Stimulated activated CD8-positive, alpha-beta memory T cell treated with anti-CD3 and anti-CD28 coated beads, Interleukin-4, amount 100 ng/mL, for 24 hours (primary cell): ENCODE measurements at places on chromosomes 2 and 18.

GRCh38 chr18:24054130-24054529 is 39.6 kb downstream of the TTC39C start:
- DNase-seq: no peak

GRCh38 chr18:62863579-62864001 is 148.2 kb downstream of the PHLPP1 start:
- no peak for DNase-seq

- DNase-seq: no peak
Observed at GRCh38 chr2:160434254-160434948, 59.2 kb downstream of the RBMS1 start.

DNA sequence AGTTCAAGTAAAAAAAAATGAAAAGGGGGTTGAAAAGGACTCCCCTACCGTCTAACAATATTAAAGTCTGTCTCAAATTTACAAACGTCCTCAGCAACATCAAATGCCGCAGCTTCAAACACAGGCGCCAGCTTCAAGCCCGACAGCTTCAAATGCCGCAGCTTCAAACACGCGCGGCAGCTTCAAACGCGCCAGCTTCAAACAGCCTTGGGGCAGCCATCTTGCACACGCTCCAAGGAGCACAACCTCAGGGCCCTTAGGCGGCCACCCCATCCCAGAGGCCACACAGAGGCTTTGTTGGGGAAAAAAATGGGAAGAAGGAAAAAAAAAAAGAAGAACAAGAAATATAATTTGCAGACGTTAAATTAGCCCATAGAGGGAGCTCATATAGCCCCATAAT is 244.4 kb upstream of the VRK2 start:
- DNase-seq: no peak

- no peak for DNase-seq
Observed at GRCh38 chr18:44320619-44321460, 359.8 kb upstream of the SETBP1 start.

GRCh38 chr2:58237741-58238140 is 3.4 kb downstream of the FANCL start:
- no peak for DNase-seq

DNA sequence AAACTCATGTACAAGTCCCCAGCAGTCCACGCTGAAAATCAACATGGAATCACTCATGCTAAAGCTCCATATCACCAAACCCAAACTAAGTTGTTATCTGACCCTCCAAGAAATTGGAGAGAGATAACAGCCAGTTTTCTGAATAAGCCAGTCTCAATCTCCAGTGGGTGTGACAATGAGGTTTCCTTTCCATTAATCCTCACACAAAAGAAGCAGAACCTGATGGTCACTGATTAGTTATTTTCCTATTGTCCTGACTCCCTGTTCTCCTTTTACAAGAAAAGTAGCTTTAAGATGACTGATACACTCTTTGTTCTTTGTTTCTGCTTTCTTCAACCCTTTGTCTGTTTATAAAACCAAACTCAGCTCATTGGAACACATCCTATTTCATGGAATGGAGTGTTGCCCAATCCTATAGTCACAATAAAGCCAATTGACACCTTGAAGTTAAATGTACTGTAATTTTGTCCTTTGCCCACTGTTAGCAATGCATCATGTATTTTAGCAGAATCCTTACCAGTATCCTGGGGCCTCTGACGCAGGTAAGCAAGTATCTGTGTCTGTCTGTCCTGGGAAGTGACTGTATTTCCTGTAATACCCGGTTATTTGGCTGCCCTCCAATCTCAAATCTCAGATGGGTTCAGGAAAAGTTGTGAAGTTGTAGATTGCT is 30.6 kb upstream of the SH3RF3 start:
- no peak for DNase-seq

DNA sequence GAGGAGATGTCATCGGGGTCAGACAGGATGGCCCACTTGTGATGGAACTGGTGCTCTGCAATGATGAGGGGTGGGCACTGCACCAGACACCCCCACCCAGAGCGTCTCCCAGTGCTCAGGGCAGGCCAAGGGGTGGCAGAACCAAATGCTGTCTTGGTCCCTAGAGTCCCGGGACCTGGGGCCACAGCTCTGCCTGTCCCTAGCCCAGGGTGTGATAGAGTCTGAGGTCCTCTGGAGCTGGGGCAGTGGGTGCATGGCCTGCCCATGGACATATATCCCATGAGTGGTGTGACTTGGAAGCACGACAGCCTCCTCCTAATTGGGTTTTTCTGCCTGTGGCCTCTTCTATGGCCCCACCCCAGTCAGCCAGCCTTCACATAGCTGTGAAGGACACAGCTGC is 6.7 kb upstream of the OTOF start:
- no peak for DNase-seq

GRCh38 chr2:78780864-78781583 is 244.5 kb upstream of the REG3G start:
- no peak for DNase-seq

- DNase-seq: no peak
Observed at GRCh38 chr18:25262920-25263319, 89.0 kb downstream of the ZNF521 start.

GRCh38 chr2:157245846-157246764 is 11.4 kb upstream of the GALNT5 start:
- DNase-seq: no peak

DNA sequence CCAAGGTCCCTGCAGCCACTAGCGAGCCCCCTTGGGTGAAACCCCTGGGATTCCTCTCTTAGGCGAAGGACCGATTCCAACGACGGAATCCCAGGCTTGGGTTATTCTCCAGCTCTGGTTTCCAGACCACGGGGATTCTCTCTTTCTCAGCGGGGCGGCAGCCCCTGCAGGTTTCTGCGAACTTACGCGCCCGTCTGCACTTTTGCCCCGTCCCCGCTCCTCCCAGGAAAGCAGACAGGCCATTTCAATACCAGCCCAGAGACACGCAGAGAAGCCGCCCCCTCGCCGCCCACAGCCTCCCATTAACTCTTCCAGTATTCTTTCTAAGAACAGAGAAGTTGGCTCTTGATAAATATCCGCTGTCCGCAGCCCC is 1.2 kb downstream of the CBLN2 start:
- no peak for DNase-seq

- DNase-seq: no peak
Observed at GRCh38 chr2:11175293-11175795, 20.1 kb downstream of the SLC66A3 start.

GRCh38 chr2:191566344-191566743 is 111.6 kb upstream of the NABP1 start:
- DNase-seq: peak; percentile 49

GRCh38 chr18:9790261-9790660 is 82.2 kb downstream of the RAB31 start:
- no peak for DNase-seq

DNA sequence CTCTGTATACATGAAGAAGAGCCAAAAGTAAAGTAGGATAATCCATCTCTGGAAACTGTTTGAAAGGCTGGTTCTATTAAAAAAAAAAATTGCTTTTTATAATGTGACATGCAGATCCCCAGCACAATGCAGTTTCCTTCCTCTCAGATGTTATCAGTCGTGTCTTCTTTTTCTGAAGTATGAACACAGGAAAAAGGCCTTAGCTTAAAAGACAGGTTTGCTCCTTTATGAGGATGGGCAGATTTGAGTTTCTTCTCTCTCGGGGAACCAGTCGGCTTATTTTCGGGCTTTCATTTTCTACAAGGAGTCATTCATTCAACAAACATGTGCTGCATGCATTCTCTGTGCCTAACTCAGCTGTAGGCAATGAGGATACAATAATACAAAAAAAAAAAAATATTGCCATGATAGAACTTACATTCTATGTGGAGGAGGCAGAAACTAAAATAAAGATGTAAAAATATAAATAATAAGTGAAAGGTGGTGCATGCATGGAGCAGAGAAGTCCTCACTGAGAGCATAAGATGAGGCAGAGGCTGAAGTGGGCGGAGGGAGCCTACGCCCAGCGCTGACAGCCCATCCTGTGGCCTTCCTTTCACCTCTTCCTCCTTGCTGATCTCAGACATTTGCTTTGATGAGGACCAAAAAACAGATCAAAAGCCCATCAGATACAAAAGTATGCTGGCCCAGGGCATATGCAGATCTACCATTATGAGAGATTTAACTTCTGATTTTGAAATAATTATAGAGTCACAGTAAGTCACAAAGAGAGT is at the start of gene CD226:
Gene CD226, minus strand, starts transcription at position 513 of the 773 bp plus-strand sequence. Its CDS starts 467 bp downstream, at position 46.
- no peak for DNase-seq

GRCh38 chr2:191646163-191646902 is 31.6 kb upstream of the NABP1 start:
- DNase-seq: no peak

DNA sequence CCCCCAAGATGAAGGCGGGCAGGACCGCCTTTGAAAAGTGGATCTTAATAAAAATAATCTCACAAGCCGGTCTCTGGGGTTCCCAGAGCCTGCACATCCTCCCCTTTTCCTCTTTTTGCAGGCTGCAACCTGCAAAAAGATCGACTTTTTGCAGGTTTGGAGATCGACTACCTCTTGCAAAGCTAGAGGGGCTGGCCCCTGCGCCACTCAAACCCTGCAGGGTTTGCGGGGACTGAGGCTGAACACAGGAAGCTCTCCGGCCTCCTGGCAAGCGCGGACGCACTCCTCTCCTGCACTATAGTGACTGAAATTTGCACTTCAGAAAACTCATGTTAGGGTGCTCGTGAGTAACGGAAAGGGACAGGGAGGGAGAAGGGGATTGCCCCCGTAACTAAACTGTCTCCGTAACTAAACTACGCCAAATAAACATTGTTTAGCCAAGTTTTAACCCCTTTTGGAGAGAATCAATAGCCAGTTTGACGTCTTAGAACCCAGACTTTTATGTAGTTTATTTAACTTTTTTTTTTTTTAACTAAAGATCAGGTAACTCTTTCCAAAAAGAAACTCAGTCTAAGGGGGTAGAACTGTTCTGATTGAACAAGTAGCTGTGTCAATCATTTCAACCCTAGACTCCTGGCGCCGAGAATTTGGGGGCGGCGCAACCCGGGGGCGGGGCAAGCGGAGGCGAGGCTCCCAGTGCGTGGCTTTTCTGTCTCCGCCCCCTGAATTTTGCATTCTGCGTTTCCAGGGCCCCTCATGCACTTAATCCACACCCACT is 2.5 kb downstream of the IGFBP5 start:
- peak; percentile 69 for DNase-seq

- DNase-seq: no peak
Observed at GRCh38 chr2:178630581-178630980, 150.3 kb downstream of the PLEKHA3 start.

DNA sequence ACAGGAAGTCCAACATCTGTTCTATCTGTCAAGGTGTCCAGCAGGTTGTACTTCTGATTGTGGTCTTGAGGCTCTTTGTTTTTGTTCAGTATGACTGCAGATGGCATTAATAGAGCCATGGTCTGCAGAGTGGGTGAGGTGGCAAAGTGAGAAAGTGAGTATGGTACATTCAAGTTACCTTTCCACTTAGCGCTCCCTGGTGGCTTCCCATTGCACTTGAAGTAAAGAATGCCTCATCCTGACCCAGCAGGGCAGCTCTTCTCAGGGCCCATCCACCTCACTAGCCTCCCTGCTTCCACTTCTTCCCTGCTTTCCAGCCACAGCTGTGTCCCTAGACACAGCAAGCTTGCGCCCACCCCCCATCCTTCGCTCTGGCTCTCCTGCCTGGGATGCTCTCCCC is 148.0 kb upstream of the ALPP start:
- no peak for DNase-seq

DNA sequence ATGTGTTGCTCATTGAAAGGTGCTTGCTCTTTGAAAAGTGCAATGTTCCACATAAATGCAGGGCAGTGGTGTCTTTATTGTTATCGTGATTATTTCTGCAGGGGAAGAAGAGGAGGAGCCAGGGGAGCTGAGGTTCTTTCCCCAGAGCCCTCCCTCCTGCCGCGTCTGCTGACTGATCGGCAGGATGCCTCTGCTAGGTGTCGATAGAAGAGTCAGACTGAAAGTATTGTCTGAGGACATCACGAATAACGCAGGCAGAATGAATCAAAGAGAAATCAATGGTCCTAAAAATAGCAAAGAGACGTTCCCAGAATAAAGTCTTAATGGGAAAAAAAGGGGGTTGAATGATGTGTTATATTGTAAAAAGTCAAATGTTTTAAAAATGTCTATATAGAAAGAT is 47.4 kb upstream of the SIX3 start:
- DNase-seq: no peak

GRCh38 chr2:61704364-61704763 is 149.5 kb downstream of the FAM161A start:
- DNase-seq: no peak

DNA sequence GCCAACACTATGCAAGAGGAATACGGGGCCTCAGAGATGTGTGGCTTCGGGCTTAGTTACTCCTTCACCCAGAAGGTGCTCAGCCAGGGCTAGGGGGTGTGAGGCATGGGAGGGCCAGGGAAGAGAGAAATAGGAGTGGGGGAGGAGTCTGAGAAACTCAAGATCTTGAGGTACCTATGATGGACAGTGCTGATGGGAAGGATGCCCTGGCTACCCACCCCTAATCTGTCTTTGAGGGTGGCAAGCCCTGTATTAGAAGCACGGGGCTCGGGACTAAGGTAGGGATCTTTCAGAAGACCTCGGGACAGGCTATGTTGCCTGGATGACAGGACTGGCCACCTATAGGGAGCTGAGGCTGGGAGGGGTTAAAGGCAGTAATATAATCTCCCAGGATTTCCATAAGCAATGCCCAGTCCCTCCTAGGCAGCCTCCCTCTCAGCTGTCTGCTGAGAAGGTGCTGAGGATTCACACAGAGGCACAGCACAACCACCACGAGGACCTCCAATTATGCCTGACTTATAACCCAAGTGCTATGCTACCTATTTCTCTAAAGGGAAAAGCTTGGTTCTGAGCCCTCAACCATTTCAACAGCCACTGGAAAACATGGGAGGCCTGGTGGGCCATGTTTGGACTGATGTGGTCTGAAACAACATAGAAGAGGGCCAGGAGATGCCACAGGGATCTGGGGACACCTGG is 23.3 kb downstream of the MTHFD2 start:
- no peak for DNase-seq

DNA sequence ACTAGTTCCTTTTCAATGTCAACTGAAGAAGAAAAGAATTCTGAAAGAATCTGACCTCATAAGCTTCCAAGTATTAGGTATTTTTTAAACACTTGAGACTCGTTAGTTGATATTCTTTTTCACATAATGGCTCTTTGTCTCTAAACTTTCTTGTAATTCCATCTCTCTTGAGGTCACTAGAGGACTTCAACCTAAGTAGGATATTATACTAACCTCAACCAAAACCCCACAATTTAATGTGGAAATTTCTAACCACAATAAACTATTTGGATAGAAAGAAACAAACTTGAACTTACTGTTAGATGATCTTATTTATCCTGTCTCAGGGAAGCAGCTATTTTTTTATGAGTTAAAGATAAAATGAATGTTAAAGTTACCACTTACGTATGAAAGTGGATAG is 206.9 kb upstream of the FSIP2 start:
- no peak for DNase-seq

DNA sequence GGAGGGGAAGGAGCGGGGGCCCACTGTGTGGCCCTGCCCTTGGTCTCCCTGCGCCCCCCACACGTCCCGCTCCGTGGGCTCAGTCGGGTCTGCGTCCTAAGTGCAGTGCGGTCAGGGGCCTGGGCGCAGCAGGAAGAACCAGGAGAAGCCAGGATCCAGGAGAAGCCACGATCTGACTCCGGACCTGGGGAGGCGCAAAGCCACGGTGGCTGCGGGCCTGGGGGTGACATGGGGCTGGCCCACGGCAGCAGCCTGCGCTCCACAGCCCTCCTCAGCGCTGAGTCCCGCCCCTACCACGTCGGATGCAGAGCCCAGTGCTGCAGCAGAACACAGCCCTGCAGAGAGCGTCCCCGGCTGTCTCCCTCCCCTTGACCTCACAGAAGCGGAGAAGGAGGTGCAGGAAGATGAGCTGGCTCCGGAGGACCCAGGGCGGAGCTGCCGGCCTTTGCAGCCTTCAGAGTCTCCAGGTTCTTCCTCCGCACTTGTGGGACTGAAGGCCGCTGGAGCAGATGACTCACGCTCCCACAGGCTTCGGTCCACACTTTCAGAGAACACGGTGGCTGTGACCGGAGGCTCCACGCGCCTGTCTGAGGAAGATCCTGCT is 589.2 kb upstream of the SALL3 start:
- no peak for DNase-seq
